DMS53 (cell line): ENCODE measurements at places on chromosomes 2 and 18.

- DNase-seq, result peak; percentile 23
Observed at GRCh38 chr2:47218066-47218581, 63.0 kb upstream of the STPG4 start.

- no peak for DNase-seq
Observed at GRCh38 chr2:107349329-107349728, 463.4 kb upstream of the ST6GAL2 start.

DNA sequence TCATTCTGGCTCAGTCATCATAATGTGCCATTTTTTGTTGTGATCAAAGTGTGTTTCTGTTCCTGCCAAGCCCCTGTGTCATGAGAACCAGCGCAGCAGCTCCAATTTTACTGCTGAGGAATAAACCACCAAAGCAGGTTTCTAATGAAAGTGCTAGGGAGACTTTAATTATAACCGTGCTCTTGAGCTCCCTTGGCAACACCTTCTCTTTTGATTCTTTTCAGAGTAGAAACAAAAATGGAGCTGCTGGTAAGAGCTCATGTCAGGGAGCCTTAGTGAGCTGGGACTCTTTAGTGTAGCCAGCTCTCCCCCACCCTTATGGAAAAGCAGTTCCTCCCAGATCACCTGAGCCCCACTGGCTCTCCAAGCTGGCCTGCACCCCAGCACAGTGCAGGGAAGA, 74.3 kb downstream of the LYPD1 start:
- DNase-seq, result no peak

DNA sequence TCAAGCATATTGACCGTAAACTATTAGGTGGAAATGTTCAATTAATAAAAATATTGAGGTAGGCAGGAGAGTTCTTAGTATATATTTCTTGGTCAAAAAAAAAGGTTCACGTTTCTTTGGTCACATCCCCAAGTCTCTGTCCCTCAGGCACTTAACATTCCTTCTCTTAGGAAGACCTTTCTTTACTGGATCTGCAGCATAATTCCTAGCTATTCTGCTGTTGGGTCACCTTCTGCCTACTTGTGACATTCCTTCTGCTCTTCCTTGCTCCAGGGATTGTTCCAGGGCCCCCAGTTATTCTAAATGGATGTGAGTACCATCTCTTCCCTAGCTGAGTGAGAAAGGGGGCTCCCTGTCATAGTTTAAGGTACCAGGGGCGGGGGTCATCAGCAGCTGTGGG, 4.2 kb downstream of the UGP2 start:
- no peak for DNase-seq

- no peak for DNase-seq
Observed at GRCh38 chr2:238912916-238913875, 65.3 kb downstream of the TWIST2 start.

GRCh38 chr18:32707586-32707985, 65.2 kb downstream of the KLHL14 start:
- peak; percentile 28 for DNase-seq

GRCh38 chr18:67139899-67140298, 376.6 kb downstream of the DSEL start:
- no peak for DNase-seq
